ENCODE measurements at places on chromosomes 5 and 9.

DNA sequence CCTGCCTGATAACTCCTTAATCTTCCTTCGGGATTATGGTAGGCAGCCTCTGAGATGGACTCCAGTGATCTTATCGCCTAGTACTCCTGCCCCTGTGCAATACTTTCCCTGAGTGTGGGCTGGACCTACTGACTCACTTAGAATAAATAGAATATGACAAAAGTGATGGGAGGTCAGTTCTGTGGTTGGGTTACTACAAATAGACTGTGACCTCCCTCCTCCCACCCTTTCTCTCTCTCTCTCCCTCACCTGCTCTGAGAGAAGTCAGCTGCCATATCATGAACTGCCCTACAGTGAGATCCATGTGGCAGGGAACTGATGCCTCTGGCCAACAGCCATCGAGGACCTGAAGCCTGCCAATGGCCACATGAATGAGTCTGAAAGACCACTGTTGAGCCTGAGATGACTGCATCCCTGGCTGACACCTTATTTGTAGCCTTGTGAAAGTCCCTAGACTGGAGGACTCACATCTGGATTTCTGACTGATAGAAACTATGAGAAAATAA, 31.7 kb downstream of the NRG2 start:
- no peak for DNase-seq

DNA sequence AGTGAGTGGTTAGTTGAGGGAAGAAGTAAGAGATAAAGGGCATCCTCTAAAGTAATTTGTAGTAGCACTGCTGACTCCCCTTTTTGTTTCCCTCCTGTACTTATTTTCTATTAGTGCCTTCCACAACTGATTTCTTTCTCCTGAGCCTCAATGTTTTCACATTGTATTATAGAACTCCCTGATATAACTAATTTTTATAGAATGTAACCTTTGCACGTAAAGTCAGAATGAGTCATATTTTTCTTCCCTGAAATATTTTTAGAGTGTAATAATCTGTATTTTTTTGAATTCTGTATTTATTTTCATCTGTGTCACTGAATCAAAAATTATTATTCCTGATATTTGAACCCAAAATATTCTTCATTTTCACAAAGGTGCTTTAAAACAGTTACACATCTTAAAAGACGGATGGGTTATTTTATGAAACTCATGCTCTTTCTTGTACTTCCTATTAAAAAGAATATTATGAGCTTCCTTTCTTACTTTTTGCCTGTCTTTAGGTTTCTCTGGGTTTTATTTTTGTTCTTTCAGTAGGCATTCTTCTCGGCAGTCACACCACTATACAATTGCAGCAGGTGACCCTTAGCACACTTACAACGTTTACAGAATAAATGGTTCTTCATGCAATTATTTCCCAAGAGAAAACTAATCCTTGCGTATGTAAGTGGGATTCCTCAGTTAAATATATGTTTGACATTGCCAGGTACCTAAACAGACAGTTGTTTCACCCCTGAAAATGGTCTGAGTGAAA, 30.5 kb upstream of the DMRTA1 start:
- DNase-seq: no peak

GRCh38 chr5:39854771-39855410, 430.1 kb upstream of the DAB2 start:
- no peak for DNase-seq

GRCh38 chr9:35481347-35481975, 8.4 kb upstream of the RUSC2 start:
- DNase-seq: peak; percentile 82

DNA sequence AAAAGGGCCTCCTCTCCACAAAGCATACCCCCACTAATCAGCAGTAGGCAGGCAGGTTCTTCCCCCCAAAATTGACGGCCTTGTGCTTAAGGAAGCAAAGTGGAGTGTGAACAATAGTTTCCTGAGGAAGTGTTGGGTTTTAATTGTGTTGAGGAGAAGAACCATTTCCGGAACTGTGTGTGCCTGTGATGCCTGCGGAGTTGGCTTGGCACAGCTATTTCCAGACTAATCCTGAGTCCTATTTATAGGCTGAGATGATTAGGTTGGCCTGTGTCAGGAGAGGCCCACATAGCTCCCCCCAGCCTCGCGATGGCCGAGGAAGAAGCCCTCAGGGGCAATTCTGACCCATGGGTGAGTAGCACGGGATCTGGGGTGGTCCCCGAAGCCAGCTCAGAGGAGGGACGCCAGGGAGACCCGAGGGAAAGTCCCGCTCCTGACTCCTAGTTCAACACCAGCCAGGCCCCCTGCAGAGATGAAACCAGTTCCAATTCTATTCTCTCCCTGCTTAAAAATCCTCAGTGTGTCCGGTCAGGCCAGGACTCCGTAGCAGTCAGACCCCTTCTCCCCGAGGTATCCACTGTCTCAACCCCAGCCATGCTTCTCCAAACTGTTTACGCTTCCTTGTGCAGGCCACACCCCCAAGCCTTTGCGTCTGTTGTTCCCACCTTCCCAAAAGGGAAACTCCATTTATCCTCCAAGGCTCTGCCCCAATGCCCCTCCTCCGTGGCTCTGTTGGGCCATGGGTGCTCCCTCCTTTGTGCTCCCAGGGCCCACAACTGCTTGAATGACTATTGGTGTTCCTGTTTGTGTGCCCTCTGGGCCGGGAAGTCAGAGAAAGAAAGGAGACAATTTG, 18.1 kb downstream of the GSN start:
- DNase-seq: peak; percentile 49

GRCh38 chr5:135833961-135834638, 363 bp upstream of the SLC25A48 start:
- DNase-seq: no peak

DNA sequence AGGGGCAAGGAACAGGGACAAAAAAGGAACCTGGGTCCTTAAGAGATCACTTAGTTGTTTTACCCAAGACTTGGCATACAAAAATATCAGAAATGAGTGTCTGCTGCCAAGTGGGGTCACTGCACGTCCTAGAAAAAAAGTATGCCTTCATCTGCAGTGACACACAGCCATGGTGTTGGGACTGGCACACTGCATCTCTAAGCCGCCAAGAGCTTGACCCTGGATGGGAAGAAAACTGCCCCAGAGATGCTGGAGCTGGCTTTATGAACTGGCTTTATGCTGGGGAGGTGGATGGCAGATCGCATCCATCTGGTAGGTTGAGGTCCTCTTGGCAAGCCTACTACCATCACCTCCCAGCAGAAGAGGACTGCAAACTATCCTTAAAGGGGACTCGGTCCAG, 51.7 kb downstream of the IRF1 start:
- DNase-seq: peak; percentile 33
